Purkinje cell (primary cell): ENCODE measurements at places on chromosomes 4 and X. TPM values are rescaled to one million over a fixed set of nuclear protein-coding genes. Genes with fewer than 3 reads are reported as not detected.

PPEF1 gene
- polyA plus RNA-seq = 3.3 TPM in 1 of 2 replicates, not detected in the other

HS6ST2 gene
- polyA plus RNA-seq = 45.7 and 53.7 TPM in 2 replicates

P2RY10 gene
- polyA plus RNA-seq = not detected in 2 replicates

KIT gene
- 1.5 and 2.3 TPM in 2 replicates for polyA plus RNA-seq

TBL1X gene
- 4.2 and 5.3 TPM in 2 replicates for polyA plus RNA-seq
